ENCODE measurements at places on chromosomes 3 and 15.

DNA sequence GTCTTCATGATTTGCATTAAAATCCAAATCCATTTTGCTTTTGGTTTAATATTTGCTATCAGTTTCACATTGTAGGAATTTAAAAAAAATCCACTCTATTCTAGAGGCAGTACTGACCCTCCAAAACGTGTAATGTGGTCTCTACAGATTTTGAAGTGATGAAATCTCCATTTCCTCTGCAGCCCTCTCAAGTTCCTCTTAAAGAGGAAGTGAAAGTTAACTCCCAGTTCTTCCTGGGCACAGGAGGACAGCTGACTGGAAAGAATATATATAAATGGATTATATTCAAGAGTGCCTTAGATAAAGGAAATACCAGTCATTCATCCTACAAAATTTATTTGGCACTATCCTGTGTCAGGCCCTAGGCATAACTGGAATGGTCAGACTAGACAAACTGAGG, 83.5 kb upstream of the PLCL2 start:
- no peak for DNase-seq

DNA sequence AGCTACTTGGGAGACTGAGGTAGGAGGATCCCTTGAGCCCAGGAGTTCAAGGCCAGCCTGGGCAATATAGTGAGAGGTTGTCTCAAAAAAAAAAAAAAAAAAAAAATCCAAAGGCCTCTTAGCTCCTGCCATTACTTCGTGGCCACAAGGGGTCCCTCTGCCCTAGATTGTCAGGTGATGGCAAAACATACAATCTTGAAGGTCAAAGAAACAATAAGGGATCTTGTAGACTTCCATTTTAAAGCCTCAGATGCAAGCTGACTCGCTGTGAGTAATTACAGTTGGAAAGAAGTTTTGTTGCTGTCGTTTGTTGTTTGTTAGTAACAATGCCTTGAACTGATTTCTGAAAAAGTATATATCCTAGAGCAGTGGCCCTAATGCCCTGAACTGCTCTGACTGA, 55.9 kb upstream of the PLCL2 start:
- DNase-seq = no peak

DNA sequence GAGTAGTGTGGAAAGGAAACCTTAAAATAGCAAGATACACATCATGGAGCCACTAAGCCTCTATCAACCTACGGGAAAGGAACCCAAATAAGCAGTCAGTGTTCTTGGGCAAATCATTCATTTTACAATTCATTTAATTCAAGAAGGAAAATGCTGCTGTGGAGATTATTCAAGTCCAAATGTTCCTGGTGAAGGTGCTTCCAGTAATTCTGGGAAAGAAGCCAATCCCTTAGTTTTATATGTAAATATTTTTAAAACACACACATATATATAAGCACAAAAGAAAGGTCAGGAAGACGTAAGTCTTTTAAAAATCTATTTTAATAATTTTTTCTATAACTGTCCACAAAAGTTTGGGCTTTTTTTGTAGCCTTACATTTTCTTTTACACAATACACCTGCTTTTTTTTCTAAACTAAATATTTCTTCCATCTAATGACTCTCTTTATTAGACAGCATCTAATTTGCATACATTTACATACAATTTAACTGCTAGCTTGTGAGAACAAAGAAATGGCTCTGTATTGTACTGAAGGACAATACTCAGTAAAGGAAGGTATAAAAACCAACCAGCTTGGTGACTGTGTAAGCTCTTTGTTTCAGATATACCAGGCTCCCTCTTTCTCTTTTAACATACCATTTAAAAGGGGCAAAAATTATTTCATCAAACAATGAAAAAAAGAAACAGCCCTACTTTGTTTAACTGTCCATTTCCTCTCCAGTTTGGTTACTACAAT, 269.5 kb downstream of the ZBTB20 start:
- DNase-seq = no peak

DNA sequence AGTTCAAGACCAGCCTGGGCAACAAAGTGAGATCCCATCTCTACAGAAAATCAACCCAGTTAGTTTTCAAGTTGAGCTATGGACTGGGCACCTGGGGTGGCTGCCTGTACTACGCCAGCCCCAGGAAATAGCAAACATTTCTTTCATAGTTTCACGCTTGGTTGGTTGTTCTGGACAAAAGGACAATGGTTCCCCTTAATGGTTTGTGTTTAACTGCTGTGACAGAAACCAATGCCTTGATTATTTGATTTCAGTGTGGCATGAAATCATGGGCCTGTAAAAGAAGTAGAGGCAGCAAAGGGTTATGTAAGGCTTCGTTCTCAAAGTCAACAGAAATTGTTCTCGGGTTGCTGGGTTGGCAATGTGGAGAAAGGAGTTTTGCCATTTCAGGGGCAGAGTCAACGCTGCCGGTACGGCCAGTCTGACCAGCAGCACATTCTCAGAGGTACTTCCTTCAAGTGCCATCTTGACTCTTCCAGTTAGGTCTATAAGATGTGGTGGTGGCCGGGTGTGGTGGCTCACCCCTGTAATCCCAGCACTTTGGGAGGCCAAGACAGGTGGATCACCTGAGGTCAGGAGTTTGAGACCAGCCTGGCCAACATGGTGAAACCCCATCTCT, 12.7 kb downstream of the LCMT2 start:
- DNase-seq = no peak

GRCh38 chr3:64144241-64144900, 80.9 kb downstream of the PRICKLE2 start:
- DNase-seq = no peak

GRCh38 chr3:52531860-52532516, 1.7 kb downstream of the NT5DC2 start:
- no peak for DNase-seq

GRCh38 chr3:27720899-27721716, 1.0 kb downstream of the EOMES start:
- DNase-seq = peak; percentile 39

DNA sequence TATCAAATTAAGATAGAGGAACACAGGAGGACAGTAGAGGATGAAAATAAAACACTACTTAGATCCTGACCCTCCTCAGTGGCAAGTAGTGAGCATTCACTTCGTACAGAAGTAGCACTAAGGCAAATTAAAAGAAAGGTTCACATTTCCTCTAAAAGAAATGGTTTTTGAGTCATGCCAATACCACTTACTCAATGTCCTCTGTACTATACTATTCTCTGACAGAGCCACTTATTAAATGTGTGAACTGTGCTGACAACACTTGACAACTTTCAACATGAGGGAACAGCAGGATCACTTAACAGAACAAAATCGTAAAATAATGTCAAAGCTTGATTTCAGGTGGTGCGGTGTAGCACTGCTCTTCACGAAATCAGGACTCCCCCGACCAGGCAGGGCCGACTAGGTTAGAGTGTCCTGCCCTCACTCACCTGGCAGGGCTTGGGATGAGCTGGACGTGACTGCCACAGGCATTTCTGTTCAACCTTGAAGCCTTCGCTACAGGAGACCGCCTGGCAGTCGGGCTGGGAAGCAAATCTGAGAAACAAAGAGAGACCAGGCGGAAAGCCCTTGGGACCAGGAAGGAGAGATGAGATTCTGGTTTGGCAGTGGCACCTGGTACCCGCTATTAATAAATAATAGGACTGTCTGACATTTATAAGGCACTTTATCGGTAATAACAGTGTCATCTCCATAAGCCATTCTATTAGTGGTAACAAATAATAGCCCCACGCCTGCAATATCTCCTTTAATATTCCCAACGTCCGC, 611 bp upstream of the SLC27A2 start:
- peak; percentile 17 for DNase-seq

- DNase-seq = no peak
These were observed 39.1 kb downstream of the ABHD5 start for GRCh38 chr3:43729707-43730414.

- DNase-seq = no peak
These were observed 31.5 kb downstream of the ZFAND6 start for GRCh38 chr15:80090879-80091503.

- DNase-seq = no peak
These were observed 67.4 kb downstream of the RAD18 start for GRCh38 chr3:8895829-8896228.

DNA sequence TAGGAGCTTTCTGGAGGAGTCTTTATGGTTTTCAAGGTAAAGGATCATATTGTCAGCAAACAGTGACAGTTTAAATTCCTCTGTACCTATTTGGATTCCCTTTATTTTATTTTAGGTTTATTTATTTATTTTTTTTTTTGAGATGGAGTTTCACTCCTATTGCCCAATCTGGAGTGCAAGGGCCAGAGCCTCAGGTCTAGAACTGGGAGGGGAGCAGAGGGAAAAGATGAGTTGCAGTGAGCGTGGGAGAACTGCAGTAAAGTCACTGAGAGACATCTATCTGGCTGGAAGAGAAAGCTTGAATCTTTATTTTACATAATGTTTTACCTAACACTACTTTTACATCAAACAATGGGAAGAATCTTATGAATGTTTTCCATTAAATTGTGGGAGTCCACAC, 49.5 kb upstream of the GK5 start:
- no peak for DNase-seq

- DNase-seq = no peak
These were observed 322.3 kb downstream of the PLCL2 start for GRCh38 chr3:17207019-17207418.

- no peak for DNase-seq
These were observed 38.7 kb downstream of the GJD2 start for GRCh38 chr15:34716111-34716510.

- DNase-seq = no peak
These were observed 66.0 kb downstream of the HERC2 start for GRCh38 chr15:28255965-28256364.

- no peak for DNase-seq
These were observed 122.0 kb downstream of the TJP1 start for GRCh38 chr15:29700296-29700695.

- DNase-seq = no peak
These were observed 207.2 kb downstream of the ROBO2 start for GRCh38 chr3:77247061-77247460.

DNA sequence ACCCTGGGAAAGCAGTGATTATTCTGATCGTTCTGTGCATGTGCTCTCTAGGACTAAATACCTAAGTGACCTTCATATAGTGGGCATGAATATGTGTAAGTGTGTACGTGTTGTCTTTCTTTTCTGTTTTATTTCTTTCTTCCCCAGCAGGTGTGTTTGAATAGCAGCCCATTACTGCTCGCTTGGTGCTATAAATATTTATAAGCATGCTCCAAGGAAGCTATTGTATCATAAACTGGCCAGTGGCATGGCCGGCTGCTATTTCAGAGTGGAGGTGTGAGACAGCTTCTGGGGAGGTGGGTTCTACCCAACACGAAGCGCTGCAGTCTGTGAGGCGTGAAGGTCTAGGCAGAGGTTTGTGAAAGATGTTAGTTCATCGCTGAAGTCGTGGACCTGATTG, 641.8 kb downstream of the NTRK3 start:
- DNase-seq = no peak

- no peak for DNase-seq
These were observed 215.0 kb downstream of the DPH6 start for GRCh38 chr15:35330916-35331315.

GRCh38 chr15:73620078-73620477, 13.1 kb downstream of the NPTN start:
- DNase-seq = no peak

GRCh38 chr15:45606841-45607240, 19.7 kb downstream of the BLOC1S6 start:
- no peak for DNase-seq

GRCh38 chr3:191331388-191331787, 1.1 kb upstream of the UTS2B start:
- DNase-seq = no peak

GRCh38 chr15:90326441-90326840, 25.6 kb upstream of the ZNF774 start:
- DNase-seq = no peak

DNA sequence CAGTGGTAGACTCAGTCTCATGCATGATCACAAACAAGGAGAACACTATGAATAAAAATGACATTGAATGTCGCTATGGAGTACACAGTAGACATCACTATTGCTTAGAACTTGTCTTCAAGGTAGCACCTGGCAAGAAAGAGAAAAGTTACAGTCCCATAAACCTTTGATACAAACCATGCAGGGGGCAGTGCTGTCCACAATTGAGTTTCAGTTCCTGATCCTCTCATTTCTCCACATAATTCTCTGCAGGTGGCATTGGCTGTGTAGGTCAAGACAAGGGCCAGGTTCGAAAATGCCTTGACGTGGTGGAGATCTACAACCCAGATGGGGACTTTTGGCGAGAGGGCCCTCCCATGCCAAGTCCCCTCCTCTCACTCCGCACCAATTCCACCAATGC, 47.9 kb downstream of the KBTBD12 start:
- no peak for DNase-seq

GRCh38 chr15:64263567-64263966, 92.4 kb downstream of the CSNK1G1 start:
- no peak for DNase-seq

GRCh38 chr3:102484363-102484762, 49.5 kb downstream of the ZPLD1 start:
- no peak for DNase-seq

DNA sequence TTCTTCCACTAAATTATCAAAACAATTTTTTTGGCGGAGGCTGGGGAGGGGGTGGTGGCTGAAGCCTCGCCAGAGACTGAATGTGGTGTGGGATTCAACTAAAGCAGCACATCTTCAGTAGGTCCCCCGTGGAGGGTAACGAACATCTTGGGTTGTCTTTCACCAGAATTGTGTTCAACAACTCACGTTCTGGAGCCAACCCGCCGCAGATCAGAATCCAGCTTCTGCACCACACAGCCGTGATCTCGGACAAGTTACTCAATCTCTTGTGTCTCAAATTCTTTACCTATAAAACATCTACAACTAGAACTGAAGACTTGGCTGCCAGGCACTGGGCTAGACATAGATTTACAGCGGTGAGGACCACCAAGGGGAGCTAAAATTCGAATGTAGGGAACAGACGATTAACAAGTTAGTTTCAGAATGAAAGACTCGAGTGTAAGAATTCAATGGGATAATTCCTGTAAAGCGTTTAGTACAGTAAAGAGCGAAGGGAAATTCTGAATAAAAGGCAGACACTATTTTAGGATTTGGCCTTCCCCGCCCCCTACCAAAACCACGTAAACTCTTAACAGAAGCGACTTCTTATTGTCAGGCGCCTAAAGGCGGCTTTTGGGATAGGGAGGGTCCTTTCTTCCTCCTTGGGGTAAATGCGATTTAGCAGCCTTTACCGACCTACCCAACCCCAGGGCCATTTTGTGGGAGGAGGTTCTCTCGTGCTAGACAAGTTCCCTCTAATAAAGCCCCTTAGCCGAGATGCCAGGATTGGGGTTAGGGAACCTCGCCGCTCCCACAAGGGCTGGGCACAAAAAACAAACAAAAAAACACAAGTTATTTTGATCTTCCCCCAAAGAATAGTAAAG, 697 bp upstream of the RAB5A start:
- no peak for DNase-seq

DNA sequence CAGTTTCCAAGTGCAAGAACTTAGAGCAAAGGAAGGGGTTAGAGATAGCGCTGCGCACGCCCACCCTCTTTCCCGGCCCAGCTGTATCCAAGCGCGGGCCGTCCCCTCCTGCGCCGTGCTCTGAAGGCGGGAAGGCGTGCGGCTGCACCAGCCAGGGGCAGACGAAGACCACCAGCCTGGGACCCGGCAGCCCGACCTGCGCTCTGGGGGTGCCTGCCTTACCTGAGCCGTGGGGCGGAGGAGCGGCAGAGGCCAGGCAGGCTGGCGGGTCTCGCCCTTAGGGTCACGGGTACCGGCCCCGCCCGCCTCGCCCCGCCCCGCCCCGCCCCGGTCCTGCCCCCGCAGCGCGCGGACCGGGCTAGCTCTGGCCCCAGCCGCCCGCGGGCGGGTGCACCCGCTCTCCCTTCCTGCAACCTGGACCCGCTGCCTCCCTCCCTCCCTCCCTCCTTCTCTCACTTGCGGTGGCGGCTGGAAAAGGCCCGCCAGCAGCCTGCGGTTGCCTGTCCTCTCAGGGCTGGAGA, at the start of gene WDR72:
TSS of gene WDR72 (minus strand) at position 253 of the 521 bp plus-strand sequence. CDS start 26,514 bp downstream, outside the sequence.
- DNase-seq = peak; percentile 52
